Stimulated activated CD4-positive, alpha-beta T cell treated with anti-CD3 and anti-CD28 coated beads, Interleukin-15, amount 100 ng/mL, for 24 hours (primary cell): ENCODE measurements at places on chromosomes 4 and X.

- peak; percentile 62 for DNase-seq
These were observed 689 bp upstream of the OGT start for GRCh38 chrX:71532078-71532752.

- DNase-seq = no peak
These were observed 20.6 kb downstream of the SLC39A8 start for GRCh38 chr4:102324730-102325129.

GRCh38 chrX:118346258-118347094 is 570 bp downstream of the WDR44 start:
- peak; percentile 59 for DNase-seq

GRCh38 chr4:169249214-169249973 is 21.4 kb downstream of the SH3RF1 start:
- no peak for DNase-seq

DNA sequence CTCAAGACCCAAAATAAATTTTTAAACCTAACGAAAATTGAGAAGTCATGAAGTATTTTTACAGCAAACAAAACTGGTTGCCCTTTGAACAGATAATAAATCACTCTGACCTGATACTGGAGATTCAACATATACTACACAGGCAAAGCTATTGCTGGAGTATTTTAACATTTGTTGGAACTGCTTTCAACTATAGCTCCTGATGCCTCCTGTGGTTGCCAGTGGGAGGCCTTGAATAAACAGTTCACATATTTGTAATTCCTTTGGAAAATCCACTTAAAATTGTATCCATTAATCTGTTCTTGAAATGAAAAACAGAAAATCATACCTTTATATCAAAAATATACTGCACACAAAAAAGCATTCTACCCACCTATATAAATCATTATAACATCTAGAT is 605.1 kb downstream of the KCTD8 start:
- DNase-seq = no peak

- no peak for DNase-seq
These were observed 1026.6 kb downstream of the RAPGEF2 start for GRCh38 chr4:160129439-160129838.

- no peak for DNase-seq
These were observed 69.8 kb downstream of the SORCS2 start for GRCh38 chr4:7262134-7262533.

DNA sequence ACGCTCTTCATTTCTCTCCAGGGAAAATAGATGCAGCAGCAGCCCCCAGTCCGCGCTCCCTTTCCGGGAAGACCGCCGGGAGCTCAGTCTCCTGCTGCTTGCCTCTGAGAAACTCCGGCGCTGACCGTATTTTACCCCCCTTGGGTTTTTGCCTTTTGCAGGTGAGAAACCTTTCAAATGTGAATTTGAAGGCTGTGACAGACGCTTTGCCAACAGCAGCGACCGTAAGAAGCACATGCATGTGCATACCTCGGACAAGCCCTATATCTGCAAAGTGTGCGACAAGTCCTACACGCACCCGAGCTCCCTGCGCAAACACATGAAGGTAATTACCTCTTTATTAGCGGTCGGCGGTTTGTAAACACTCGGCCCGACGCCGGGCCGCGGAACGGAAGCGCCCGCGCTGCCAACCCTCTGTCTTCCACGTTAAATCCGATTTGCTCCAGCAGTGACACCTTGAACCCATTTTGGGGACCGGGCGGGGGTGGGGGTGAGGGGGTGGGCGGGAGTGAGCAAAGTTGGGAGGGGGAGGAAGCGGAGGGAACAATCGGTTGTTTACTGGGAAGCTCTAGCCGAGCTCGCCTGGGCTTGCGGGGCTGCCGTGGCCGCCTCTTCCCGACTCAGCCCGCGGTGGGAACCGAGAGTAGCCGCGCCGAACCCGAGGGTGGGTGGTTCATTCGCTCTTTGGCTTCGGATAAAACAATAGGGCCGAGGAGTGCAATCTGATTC is 3.0 kb downstream of the ZIC3 start:
- no peak for DNase-seq

- no peak for DNase-seq
These were observed 19.2 kb downstream of the G3BP2 start for GRCh38 chr4:75653845-75654503.

- DNase-seq = no peak
These were observed 106.0 kb downstream of the TMEM144 start for GRCh38 chr4:158316264-158316663.

DNA sequence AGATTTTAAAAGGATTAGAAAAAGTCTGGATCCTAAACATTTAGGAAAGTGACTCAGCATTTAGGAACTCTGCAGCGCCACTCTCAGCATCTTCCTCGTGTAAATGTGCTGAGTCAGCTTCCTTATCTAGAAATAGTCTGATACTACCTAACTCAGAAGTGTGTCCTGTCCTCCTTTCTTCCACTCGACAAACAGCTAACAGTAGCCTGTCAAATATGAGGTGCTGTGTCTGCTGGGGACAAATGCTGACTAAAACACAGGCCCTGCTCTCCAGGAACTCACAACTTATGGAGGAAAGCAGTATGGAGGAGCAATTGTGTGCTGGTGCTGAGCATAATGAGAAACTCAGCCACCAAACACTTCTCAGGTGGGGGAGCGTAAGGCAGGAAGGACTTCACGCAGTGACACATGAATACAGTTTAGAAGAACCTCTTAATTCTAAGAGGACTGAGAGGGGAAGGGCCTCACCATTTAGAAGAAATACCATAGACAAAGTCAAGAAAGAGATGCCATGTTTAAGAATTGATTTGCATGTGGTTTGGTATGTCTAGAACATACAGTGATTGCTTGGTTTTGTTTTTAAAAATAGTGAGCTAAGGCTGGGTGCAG is 125.3 kb downstream of the SOWAHB start:
- DNase-seq = no peak

DNA sequence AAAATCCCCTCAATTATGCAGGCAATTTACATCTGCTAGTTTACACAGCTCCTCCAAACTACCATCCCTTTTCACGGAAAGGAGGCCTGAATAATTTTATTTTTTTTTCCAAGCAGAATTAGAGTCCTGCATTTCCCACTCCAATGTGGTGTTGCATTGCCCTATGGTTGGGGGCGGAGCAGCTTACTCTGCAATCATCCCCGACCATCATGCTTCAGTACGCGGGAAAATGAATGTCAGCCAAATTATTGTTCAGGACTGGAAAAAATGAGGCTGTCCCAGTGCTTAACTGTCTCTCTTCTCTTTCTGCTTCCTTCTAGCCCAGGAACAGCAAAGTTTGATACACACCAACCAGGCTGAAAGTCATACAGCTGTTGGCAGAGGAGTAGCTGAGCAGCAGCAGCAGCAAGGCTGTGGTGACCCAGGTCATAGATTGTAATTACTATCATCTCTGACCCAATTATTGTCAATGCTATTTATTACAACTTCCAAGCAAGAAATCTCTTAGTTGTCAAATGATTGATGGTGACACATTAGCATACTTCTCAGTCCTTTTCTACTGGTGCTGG is 28.3 kb downstream of the MMRN1 start:
- DNase-seq = no peak

DNA sequence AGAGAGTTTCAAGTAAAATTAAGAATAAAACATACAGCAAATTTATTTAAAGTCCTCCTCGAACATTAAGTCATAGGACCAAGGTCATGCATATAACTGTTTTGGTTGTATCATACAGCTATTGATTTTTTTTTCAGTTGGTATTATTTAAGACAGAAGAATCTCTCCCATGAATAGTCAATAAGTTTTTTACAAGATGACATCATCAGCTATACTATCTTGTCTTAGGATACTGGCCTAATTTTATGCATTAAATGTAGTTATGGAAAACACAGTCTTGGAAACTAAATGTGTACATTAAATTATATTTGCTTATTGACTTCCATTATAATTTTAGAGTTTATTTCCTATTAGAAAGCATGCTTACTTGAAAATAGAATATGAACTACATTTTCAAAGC is 755.9 kb downstream of the PCDH19 start:
- no peak for DNase-seq

GRCh38 chr4:1039493-1040343 is 28.3 kb downstream of the FGFRL1 start:
- DNase-seq = no peak

GRCh38 chr4:121668368-121669162 is 28.2 kb downstream of the ANXA5 start:
- no peak for DNase-seq

- no peak for DNase-seq
These were observed 247.9 kb downstream of the PPP1R2C start for GRCh38 chrX:42530027-42530426.

DNA sequence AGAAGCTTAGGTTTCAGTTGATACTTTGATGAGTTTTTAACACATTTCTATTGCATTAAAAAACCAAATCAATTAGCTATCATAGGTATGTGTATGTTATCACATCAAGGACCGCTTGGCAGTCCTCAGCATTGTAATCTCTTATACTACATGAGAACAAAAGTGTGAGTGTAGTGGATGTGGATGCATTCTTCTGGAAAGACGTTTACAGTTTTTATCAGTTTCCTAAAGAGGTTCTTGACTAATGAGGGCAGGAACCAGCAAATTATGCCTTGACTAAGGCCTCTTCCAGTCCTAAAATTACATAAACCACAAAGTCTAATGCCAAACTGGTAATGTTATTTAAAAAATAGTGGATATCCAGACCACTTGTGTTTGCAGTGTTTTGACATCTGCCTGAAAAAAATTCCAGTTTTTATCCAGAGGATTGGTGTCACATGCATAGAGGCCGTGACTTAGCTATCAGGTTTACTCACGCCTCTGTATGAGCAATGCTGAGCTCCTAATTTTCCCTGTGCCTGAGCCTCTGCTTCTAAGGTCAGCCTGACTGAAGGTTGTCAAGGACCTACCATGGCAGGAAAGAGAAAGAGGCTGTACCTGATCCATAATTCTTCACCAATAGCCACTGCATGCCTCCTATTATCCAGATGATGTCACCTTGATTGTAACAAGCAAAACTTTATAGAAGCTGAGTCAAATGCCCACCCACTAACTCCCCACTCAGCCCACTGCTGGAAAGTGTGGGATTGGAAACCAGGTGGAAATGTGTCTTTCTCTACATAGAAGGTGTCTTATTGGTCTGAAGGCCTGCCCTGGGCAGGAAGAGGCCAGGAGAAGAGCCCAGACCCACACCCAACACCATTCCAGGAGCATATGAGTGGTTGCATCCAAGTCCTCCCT is 68.7 kb downstream of the ENPP6 start:
- DNase-seq = no peak

GRCh38 chrX:77003956-77004355 is 443.2 kb upstream of the FGF16 start:
- DNase-seq = peak; percentile 51

DNA sequence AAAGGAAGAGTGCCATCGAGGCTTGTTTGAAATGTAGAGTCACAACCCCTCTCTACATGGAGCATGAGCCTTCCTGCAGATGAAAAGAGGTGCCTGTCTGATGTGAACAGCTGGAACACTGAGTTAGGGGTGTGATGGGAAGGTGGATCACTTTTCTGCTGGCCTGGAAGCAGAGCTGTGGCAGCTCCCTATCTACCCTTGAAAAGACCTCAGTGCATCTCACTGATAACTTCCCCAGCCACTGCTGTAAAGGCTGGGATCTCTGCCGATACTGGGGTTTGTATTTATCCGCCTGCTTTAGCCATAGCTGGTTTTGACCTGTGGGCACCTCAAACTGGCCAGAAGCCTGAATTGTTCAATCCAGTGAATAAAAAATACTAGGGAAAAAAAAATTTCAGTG is 46.8 kb downstream of the HPGD start:
- no peak for DNase-seq

GRCh38 chrX:22220941-22221340 is 51.8 kb upstream of the CBLL2 start:
- DNase-seq = no peak

DNA sequence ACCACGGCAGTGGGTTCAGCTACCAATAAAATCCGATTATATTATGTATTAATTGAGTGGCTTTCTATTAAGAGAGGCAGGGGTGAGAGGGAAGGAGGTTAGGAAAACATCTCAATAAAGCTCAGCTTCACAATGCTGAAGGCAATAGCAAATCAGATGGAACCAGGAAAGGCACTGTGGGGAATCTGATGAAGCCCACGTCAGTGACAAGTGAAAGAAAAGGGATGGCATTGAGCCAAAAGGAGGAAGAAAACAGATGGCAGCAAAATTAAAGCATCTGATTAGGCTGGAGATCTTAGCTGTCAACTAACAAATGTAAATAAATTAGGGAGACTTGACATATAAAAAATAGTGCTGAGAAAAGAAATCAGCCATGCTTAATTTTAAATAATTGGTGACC is 180.9 kb downstream of the RASL11B start:
- DNase-seq = no peak

DNA sequence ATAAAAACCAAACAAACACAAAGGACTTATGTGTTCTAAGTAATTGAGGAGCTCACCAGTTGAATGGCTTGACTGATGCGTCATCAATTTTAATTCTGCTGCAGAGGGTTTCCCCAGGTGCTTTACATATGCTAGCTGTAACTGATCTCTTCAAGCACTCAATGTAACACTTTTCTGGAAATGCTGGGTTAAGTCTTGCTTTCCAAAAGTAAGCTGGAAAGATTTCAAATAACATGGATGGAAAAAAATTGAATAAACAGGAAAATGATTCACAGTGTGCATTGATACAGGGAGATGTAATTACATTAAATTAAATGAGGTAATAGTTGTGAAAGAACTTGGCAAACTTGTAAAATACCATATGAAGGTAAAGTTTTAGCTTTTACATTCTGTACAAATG is 186.7 kb upstream of the WDFY3 start:
- DNase-seq = no peak

DNA sequence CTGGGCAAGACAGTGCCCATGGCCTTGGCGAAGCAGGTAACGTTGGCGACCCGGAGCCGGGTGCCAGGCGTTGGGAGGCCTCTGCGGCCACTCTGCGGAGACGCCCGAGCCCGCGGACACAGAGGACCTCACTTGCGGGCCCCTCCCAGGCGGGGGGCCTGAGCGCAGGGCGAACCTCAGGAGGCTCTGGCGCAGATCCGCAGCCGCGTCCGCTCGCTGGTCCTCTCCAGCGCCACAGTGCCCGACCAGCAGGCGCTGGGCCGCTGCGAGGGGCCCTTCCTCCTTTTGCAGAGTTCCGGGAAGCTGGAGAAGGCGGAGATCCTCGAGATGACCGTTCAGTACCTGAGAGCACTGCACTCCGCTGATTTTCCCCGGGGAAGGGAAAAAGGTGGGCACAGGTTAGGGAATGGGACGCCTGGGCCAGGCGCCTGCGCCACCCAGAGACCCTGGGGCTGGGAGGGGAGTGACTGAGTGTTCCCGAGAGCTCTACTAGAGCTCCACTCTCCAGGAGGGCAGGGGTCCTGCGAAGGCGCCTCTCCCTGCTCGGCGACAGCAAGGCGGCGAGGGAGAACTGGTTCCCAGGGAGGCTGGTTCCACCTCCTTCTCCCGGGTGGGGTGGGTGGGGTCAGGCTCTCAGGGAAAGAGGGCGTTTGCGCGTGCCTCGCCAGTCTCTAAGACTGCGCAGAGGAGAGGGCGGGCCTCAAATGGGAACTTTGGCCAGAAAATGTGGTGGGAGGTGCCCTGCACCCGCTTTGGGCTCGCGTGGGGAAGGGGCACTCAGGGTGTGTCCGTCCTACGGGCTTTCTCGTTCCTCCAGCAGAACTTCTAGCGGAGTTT is 1.4 kb downstream of the HELT start:
- DNase-seq = no peak
